ENCODE measurements at places on chromosomes 16 and 17.

- DNase-seq, result no peak
These were observed 740 bp upstream of the POLR3E start for GRCh38 chr16:22296225-22297113.

DNA sequence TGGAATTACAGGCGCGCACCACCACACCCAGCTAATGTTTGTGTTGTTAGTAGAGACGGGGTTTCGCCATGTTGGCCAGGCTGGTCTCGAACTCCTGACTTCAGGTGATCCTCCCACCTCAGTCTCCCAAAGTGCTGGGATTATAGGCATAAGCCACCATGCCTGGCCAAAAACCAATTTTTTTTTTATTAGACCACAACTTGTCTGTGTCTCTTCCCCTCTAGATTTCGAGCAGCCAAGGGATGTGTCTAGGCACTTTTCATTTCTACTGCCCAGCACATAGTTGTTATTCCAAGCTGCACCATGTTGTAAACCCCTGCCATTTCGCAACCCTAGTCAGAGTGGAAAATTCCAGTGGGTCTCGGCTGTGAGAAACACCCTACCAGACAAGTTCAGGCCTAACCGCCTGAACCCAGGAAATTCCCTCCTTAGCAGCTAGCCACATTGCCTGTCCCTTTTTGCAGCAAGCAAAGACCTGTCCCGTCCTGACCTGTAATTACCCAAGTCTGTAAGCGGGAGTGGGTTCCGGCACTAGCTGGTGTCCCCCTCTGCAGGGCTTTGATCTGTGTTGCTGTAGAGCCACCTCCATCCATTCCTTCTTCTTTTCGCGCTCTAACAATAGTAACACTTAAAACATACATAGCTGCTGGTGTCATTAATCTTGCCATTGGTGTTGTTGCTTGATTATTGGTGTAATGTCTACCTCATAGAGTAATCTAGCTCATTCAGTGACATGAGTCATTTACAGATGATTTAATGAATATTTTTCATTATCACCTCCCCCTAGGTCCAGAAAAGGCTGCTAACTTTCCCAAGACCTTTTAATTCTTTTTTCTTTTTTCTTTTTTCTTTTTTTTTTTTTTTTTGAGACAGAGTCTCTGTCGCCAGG, 77.3 kb upstream of the ATF7IP2 start:
- DNase-seq, result peak; percentile 76

DNA sequence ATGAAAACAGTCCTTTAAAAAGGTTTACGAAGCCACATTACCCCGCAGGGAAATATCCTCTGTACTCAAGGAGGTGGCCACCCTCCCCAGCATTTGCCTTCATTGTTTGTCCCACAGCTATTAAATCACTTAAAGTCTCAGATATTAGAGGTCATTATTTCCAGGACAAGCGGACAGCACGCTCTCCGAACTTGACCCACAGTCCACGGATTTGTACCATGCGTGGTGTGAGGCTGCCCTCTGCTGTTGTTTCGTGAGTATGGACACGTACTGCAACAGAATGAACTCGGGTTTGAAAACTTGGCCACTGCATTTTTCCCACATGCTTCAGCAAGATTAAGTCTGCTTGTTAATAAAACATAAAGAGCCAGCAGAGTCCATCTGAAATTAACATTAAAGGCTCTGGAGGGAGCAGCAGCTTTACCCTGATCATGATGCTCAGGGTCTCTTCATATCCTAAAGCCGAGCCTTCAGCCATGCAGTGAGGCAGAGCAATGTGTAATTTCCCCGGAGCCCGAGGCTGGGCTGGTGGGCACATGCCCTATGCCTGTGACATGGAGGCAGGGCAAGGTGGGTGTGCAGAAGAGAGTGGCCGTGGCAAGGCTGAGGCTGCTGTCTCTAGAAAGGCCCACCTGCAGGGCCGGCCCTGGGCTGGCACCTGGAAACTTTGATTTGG, 19.7 kb downstream of the MEAK7 start:
- DNase-seq, result no peak

GRCh38 chr16:106623-107324, 28.7 kb downstream of the MPG start:
- no peak for DNase-seq

DNA sequence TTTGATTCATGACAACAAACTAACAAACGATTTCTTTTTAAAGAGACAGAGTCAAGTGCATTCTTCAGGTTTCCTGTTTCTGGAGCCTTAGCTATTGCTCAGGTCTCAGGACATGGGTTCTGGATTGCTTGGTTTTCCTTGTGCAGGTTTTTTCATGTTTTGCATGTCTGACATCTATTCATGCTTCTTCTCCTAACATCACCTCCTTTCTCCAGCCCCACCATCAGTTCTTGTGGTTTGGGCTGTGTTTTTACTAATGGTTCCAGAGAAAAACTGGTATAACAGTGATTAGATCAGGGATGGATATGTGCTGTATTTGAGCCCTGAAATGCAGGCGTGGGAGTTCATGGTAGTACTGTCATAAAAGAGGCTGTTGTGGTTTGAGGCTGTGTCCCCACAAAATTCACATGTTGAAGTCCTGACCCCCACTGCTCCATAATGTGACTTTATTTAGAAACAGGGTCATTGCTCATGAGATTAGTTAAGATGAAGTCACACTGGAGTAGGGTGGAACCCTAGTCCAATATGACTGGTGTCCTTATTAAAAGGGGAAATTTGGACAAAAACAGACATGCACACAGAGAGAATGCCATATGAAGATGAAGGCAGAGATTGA, 67.9 kb downstream of the IRX6 start:
- no peak for DNase-seq

DNA sequence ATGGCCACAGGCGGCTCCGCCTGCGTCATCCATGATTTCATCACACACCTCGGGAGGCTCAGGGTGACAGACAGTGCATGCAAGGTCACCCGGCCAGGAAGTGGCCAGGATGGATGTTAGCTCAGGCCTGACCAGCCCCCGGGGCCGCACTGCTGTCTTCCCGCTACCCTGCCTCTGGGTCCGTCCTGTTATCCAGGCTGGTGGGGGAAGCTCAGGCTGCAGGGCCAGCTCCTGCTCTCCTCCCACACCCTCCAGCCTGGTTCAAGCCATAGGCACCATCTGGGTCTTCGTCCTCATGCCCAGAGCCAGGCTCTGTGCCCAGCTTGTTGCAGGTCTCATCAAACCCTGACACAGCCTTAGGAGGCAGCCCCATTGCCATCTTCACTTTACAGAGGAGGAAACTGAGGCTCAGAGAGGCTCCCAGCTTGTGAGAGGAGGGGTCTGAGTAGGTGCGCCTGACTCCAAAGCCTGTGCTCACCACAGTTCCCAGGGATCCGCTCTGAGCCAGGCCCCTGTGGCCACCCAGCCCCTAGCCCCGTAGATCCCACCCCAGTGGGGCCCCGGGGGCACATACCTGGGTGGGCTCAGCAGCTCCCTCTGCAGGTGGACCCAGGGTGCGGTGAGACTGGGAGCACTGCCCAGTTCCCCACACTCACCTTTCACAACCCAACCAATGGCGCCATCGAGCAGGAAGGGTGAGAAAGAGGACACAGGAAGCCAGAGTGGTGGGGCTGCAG, 412 bp upstream of the ADGRG3 start:
- DNase-seq, result no peak

- DNase-seq, result no peak
These were observed 2.5 kb upstream of the MT1X start for GRCh38 chr16:56679818-56680217.

DNA sequence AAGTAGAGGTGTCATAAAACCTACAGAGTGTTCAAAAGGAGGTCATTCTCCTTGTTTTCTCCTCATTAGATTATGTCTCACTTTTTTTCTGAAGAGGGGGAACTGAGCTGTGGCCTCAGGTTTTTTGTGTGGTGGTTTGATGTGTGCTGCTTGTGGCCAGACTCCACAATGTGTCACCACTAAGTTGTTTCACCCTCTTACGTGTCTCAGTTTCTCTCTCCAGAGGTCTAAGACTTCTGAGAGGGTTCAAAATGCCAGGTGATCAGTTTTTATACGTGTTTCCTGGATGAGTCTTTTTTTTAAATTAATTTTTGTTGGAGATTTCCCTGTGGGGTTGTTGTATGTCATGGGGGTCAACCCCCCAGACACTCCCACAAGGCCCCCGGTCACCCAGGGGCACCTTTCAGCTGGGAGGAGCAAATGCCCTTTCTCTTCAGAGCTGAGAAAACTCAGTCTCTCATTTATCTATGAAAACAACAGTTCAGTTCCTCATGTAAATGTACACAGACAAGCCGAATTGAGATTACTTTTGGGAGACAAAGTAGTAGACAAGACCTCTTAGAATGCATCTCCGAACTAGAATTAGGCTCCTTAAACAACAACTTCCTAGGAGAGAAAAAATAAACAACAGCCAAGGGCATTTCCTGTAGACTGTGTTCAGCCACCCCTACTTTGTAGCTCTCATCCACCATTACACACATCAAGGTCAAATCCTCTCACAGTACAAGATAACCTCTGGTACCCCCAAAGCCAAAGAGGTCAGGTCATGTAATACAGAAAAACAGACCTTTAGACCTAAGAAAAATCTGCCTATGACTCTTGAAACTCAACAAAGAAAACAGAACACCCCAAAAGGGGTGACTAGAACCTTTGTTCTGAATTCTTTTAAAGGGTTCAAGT, 23.9 kb upstream of the TMEM98 start:
- no peak for DNase-seq

- DNase-seq, result no peak
These were observed 55.8 kb downstream of the SALL1 start for GRCh38 chr16:51095084-51095881.

DNA sequence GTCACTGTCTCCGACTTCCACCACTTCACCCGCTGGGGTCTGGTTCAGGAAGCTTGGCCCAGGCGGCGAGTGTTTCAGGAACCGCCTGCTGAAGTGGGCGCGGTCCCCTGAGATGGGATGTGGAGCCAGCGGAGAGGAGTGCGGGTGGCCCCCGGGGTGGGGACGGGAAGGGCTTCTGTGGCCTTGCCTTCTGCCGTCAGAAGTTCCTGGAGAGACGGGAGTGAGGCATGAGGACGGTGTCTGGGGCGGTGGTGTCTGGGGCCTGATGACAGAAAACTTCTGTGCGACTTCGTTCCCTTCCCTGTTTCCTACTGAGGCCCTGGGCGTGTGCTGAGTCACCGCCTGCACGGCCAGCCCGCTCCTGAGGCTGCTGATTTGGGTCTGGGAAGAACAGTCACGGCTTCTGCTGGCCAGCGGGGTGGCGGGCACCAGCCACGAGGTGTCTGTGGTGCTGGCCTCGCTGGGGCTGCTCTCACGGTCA, 12.3 kb upstream of the NLRC3 start:
- DNase-seq, result no peak

- DNase-seq, result no peak
These were observed 7.5 kb upstream of the NFATC2IP start for GRCh38 chr16:28943281-28943680.

GRCh38 chr16:30808146-30808545, 21.1 kb upstream of the ZNF629 start:
- no peak for DNase-seq

GRCh38 chr16:28878083-28878926, at the start of gene ATP2A1:
TSS of gene ATP2A1 (plus strand) at chr16:28878488. CDS start at chr16:28878672, 184 bp downstream.
- no peak for DNase-seq

- peak; percentile 41 for DNase-seq
These were observed at the start of gene CDK10 for GRCh38 chr16:89686520-89687091. TSS of gene CDK10 (plus strand) at chr16:89686689. CDS start at chr16:89686711, 22 bp downstream.

DNA sequence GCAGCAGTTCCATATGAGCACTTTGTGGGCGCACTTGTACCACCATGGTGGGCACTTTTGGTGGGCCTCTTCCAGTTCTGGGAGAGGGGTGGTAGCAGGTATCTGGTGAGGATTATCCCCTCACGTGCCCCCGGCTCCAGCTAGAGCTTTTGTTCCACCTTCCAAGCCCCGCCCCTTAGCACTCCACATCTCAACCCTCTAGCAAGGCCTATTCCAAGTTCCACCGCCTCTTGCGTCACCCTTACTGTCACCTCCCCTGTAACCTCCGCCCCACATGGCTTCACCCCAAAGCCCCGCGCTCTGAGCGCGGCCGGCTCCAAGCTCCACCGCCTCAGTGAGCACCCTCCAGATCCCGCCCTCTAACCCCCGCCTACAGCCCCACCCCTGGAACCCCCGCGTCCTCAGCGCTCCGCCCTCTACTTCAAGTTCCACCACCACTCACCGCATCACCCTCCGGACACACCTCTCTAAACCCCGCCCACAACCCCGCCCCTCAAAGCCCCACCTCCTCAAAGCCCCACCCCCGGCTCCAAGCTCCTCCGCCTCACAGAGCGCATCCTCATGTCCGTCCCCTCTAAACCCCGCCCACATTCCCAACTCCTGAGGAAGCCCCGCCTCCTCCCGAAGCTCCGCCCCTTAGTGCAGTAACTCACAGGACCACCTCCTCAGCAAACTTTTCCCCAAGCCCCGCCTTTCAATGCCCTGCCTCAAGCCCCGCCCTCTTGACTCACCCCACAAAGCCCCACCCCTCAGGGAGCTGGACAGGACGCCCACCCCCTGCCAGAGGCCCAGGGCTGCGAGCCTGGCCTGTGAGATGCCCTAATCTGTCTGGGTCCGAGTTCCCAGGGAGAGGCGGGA, 11.1 kb downstream of the SCN4A start:
- peak; percentile 41 for DNase-seq

DNA sequence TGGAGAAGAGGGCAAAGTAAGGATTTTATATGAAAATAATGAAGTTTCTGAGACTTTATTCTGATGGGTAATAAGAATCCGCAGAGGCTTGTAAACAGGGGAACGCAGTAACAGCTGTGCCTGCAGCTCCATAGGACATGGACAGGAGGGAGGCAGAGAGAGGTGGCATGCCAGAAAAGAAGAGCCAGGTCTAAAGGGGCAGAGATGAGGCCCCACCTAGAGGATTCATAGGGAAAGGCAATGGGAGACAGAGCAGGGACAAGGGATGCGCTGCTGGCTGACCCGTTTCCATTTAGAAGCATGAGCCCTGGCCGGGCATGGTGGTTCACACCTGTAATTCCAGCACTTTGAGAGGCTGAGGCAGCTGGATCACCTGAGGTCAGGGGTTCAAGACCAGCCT, 340.3 kb upstream of the CDH5 start:
- no peak for DNase-seq

DNA sequence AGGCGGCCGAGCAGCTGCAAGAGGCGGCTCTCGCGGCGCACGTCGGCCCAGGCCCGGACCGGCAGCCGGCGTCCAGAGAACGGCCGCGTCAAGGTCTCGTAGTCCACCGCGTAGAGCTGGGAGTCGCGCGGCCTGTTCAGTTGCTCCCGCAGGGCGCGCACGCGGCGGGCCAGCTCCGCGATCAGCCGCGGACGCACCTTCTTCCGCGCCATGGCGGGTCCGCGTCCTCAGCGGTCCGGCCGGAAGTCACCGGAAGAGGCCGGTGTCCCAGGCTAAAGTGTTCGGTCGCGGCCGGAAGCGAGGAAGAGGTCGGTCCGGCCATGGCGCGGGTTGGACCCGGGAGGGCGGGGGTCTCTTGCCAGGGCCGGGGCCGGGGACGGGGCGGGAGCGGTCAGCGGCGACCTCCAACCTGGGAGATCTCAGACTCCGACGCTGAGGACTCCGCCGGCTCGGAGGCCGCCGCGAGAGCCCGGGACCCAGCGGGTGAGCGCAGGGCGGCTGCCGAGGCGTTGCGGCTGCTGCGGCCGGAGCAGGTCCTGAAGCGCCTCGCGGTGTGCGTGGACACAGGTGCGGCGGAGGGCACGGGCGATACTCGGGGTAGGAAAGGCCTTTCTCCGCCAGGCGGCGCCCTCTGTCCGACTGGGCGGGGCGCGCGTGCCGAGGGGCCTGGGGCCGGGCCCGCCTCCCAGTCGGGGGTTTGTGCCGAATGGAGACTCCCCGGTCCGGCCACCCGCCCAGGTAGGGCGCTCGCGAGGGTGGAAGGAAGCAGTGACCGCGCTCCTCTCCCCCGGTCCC, at the start of gene MRPS34:
Gene MRPS34, minus strand, starts transcription at position 227 of the 795 bp plus-strand sequence. Its CDS starts 15 bp downstream, at position 212.
- DNase-seq, result no peak

- DNase-seq, result peak; percentile 44
These were observed 1.7 kb upstream of the PGAP6 start for GRCh38 chr16:383326-384051.

Data from keratinocyte (primary cell).